ENCODE measurements at places on chromosomes 2 and 18. TPM values are rescaled to one million over a fixed set of nuclear protein-coding genes. Genes with fewer than 3 reads are reported as not detected.

SLC4A1AP gene
- total RNA-seq, result 34.8 TPM

DNER gene
- 0.04 TPM for total RNA-seq

MRO gene
- total RNA-seq, result not detected

COL4A3 gene
- not detected for total RNA-seq

RESP18 gene
- total RNA-seq, result not detected

CGREF1 gene
- 1.8 TPM for total RNA-seq

ANKRD62 gene
- total RNA-seq, result not detected

CCDC121 gene
- total RNA-seq, result 4.2 TPM

DIPK1C gene
- total RNA-seq, result not detected

CFAP221 gene
- total RNA-seq, result 11.0 TPM

CCBE1 gene
- 1.8 TPM for total RNA-seq

NPPC gene
- not detected for total RNA-seq

SERPINB10 gene
- total RNA-seq, result not detected

OTOS gene
- not detected for total RNA-seq

PAIP2B gene
- total RNA-seq, result 15.1 TPM

FAM237A gene
- not detected for total RNA-seq
